ENCODE measurements at places on chromosomes 12 and 14. TPM values are rescaled to one million over a fixed set of nuclear protein-coding genes. Genes with fewer than 3 reads are reported as not detected.
A peak's percentile ranks its signal among the peaks of the same experiment; 100 is the strongest.

DNA sequence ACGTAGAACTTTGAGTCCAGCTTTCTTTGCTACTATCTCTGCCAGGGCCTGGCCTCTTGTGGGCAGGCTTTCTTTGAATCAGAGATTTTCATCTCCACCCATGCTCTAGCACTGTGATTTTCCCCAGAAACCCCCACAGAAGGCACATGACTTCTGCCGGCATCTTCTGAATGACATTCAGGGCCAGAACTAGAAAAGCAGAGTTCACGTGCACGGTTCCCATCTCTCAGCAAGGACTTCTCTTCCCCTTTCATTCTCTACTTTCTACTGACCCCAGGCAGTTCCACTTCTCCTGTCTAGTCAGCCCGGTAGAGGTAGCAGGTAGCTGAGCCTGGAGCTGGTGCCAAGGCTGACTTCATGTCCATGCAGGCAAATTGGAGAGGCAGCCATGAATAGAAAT lies 26.9 kb downstream of the BATF start:
- no peak for DNase-seq

Gene FOXG1
- total RNA-seq, result 0.24 TPM

- peak; percentile 64 for DNase-seq
Measured at GRCh38 chr14:71372411-71372838, 465.2 kb downstream of the PCNX1 start.

Gene MTA1
- 30.3 TPM for total RNA-seq

- DNase-seq, result no peak
Measured at GRCh38 chr12:16121953-16122352, 155.5 kb downstream of the SLC15A5 start.

Gene IFNG
- 4.3 TPM for total RNA-seq

Gene CPNE6
- 2.4 TPM for total RNA-seq

GRCh38 chr12:130546494-130546893 lies 169.6 kb downstream of the RIMBP2 start:
- DNase-seq, result no peak

DNA sequence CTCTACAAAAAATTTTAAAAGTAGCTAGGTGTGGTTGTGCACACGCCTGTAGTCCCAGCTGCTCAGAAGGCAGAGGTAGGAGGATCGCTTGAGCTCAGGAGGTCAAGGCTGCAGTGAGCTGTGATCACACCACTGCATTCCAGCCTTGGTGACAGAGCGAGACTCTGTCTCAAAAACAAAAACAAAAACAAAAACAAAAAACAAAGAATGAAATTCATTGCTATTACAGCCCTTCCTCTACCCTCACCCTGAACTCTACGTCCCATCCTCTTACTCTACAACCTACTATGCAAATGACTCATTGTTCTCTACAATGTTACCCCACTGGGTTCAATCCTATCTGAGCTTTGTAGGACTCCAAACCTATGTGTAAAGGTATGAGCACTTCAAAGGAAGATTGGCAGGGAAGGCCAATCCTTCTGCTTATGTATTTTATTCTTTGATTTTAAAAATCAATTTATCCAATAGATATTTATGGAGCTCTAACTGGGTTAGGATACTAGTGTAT lies 39.3 kb downstream of the NINJ2 start:
- DNase-seq, result no peak

- no peak for DNase-seq
Measured at GRCh38 chr12:131530422-131530821, 180.5 kb upstream of the SFSWAP start.

Gene BMP4
- total RNA-seq, result 10.6 TPM

GRCh38 chr12:67082221-67082620 lies 186.9 kb upstream of the CAND1 start:
- DNase-seq, result no peak

Gene GRIP1
- 20.5 TPM for total RNA-seq

- DNase-seq, result no peak
Measured at GRCh38 chr14:61179061-61179690, 102.0 kb downstream of the TMEM30B start.

Gene PLEKHG7
- total RNA-seq, result 8.2 TPM

DNA sequence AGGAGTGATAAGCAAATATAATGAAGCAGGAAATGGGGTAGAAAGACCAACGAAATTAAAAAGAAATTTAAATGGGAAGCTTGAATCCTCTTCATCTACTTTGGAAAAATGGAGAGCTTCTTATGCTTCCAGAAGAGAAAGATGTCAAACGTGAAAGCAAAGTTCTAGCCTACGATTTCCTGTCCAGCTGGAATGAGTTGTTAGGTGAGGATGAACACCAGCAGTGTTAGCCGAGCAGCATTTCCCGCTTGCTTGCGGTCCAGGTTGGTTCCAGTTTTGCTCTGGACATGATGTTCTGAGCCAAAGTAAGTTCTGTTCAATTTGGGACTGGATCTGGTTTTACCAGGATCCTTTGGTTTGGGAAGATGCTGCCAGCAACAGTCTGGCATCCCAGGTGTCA lies 78.9 kb downstream of the DACT1 start:
- no peak for DNase-seq

Gene ERP27
- 0.24 TPM for total RNA-seq

DNA sequence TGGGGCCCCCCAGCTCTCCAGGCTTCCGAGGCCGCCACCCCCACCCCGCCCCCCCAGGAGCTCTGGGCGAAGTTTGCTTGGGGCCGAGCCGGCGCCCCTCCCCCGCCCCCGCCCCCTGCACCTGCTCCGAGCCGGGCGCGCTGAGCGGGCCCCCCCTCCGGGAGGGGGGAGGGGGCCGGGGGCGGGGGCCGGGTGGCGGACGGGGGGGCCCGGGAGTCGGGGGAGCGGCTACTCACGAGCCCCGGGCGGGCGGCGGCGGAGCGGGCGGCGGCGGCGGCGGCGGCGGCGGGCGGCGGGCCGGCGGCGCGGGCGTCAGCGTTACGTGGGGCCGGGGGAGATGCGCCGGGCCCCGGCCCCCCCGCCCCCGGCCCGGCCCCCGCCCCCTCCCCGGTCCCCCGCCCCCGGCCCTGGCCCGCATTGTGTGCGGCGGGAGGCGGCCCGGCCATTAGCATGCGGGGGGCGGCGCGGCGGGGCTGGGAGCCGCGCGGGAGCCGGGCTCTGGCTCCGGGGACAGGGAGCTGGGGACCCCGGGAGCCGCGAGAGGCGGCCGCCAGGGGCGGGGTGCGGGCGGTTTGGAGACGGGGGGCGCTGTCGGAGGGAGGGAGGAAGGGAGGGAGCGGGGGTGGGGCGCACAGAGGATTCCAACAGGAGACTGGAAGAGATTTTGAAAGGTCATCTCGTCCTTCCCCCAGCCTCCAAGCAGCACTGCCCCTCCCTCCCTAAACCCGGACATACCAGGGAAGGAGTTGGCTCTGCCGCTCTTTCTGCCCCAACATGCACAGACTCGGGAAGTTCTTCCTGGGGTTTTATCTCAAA lies at the start of gene ZNF219:
Gene ZNF219, minus strand, starts transcription at position 580 of the 816 bp plus-strand sequence. CDS start 5,064 bp downstream, outside the sequence.
- peak; percentile 90 for DNase-seq

Gene ADAMTS20
- total RNA-seq, result 4.6 TPM

Gene HAL
- 69.6 TPM for total RNA-seq

Gene ABCC9
- 37.1 TPM for total RNA-seq

GRCh38 chr14:29643433-29644211 lies 284.0 kb downstream of the PRKD1 start:
- no peak for DNase-seq

Gene RTL1
- 3.6 TPM for total RNA-seq

- no peak for DNase-seq
Measured at GRCh38 chr14:67573228-67574010, 26.6 kb downstream of the PIGH start.

DNA sequence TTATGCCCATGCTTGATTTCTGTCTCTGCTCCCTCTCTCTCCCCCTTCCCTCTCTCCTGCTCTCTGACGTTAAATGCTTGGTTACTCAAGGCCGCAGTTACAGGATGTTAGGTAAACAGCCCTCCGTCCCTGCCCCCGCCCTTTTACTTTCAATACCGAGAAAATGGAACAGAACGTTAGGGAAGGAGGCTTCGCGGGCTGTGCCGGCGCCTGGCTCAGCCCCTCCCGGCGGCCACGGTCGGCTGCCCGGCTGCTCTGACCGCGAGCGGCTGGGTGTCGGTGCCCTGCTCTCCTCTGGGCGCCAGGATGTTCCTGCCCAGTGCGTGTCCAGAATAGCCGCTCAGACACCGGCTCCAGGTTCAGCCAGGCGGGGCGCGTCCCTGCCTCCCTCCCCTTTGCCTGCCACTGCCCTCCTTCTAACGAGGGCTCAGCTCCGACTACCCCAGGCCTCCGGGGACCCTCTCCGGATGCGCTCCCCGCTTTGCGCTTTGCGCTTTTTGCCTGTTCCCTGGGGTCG lies 166.1 kb downstream of the ADCK1 start:
- peak; percentile 8 for DNase-seq

GRCh38 chr12:2959192-2959504 lies at the start of gene TEAD4:
Gene TEAD4 (plus strand): TSS chr12:2959397.
- DNase-seq, result peak; percentile 73

DNA sequence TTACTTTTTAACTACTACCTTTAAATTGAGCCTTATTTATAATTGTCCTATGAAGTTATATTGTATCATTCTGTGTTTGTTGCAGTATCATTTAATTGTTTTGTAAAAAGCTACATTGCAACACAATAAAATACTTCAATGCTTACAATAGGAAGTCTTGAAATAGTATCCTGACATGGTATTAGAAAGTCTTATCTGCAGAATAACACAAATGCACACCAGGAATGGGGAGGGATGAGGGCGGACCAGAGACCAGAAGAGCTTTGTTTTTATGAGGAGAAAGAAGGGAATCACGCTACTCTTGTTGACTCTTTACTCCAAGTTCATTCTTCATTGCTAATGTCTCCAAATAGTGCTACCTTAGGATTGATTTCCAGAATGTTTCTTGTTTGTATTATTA lies 120.2 kb downstream of the MON2 start:
- DNase-seq, result no peak

DNA sequence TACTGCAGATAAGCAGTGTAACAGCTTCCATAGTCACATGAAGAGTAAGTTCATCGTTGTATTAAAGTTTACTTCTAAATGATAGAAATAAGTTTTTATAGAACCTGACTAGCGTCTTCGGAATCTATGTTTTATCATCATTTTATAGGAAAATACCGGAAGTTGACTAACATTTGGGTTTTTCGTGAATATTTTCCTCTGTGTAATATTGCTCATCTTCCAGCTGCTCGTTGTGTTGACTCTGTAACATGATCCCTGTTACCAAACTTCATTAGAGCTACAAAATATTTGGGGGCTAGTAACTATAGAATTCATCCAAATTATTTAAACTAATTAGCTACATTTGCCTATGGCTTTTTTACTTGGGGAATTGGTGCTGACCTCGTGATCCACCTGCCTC lies 37.2 kb downstream of the DDX51 start:
- DNase-seq, result no peak

- DNase-seq, result peak; percentile 73
Measured at GRCh38 chr12:48349471-48349870, 1.2 kb downstream of the ZNF641 start.

Measured in umbilical cord (tissue), 2 donors.